ENCODE measurements at places on chromosomes 12 and 14.

GRCh38 chr14:91890291-91890749 is 23.0 kb upstream of the TC2N start:
- no peak for DNase-seq
- H3K27me3 ChIP-seq = no peaks in the 10 kb centered on the region
- H3K36me3 ChIP-seq = no peaks in the 10 kb centered on the region
- no peaks in the 10 kb centered on the region for H3K4me1 ChIP-seq
- H3K27ac ChIP-seq = no peak overlapping the region

DNA sequence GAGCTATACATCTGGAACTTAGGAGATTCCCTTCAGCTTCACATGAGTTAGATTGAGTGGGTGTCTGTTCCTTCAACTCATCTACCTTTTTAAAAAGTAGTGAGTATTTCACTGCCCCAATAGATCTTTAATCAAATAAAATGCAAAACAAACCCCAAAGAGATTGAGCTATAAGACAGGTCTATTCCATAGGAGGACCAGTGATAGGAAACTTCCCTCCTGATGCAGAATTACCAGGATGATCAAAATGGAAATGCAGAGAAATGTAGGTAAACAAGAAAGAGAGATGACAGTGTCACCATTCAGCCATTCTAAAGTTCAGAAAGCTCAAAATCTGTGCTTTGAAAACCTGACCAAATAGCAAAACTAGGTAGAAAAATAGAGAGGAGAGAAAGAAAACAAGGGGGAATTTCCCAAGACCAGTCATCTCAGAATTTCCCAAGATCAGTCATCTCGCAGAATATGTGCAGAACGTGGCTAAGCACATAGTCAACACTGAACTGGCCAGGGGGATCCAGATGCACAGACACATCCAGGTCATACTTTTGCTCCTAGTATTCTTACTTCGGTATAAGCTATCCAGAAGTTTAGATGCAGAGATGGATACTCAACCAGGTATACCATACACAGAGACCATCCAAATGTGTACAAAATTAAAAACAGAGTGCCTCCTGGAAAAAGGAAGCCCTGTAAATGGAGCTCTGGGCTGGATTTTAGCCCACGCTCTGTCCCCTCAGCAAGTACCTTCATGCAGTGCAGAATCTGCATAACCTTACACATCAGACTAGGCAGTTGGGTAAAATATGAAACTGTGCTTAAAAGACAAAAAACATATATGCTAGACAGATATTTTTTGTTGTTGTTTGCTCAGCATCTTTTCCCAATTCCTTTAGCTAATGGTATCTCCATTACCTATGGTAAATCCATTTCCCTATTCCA is 27.4 kb downstream of the SLC41A2 start:
- DNase-seq = no peak
- H3K36me3 ChIP-seq = no peaks in the 10 kb centered on the region
- H3K4me1 ChIP-seq = no peaks in the 10 kb centered on the region
- no peaks in the 10 kb centered on the region for H3K27me3 ChIP-seq

GRCh38 chr12:107495604-107496003 is 190.0 kb upstream of the PWP1 start:
- H3K27me3 ChIP-seq = no peaks in the 10 kb centered on the region
- no peaks in the 10 kb centered on the region for H3K36me3 ChIP-seq
- H3K27ac ChIP-seq = no peak overlapping the region
- no peak overlapping the region for H3K4me3 ChIP-seq

- H3K36me3 ChIP-seq = no peaks in the 10 kb centered on the region
- no peaks in the 10 kb centered on the region for H3K27me3 ChIP-seq
- H3K4me1 ChIP-seq = peaks cover 6% of the 10 kb centered on the region
- H3K4me3 ChIP-seq = no peak overlapping the region
- no peak overlapping the region for H3K27ac ChIP-seq
- DNase-seq = no peak
Observed at GRCh38 chr12:33602515-33602914, 162.9 kb upstream of the SYT10 start.

DNA sequence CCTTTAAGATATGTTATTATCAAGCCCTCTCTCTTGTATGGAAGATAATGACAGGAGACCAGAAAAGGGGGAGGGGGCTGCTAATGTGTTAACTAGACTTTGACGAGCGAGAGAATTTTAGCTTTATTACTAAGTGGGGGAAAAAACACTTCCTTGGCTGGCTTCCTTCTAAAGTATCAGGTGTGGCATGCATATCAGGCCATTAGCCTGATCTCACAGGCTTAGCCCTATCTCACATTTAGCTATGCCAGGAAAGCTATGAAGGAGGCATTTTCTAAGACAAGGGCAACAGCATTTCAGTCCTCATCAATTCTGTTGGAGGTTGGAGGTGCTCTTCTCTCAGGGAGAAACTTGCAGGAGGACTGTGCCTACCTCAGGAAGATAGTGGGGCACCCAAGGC is 9.9 kb downstream of the SSPN start:
- no peaks in the 10 kb centered on the region for H3K4me1 ChIP-seq
- peaks cover 33% of the 10 kb centered on the region for H3K27me3 ChIP-seq
- H3K36me3 ChIP-seq = no peaks in the 10 kb centered on the region
- no peak overlapping the region for H3K27ac ChIP-seq

DNA sequence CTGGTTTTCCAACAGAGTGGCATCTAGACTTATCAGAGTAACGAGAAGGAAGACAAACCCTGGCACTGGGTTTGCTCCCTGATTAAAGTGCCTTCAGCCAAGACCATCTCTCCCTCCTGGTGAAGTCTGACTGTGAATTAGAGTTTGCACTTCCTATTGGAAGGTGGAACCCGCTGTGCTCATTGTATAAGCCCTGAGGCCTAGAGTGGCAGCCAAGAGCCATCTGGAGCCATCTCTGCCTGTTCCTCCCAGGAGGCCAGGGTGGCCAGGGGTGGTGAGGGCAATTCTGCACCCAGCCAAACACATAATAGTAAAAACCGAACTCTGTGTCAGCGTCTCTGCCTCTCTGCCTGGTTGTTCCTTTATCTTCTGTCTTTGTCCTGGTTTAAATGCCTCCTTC is 25.0 kb downstream of the MFAP5 start:
- H3K27me3 ChIP-seq = no peaks in the 10 kb centered on the region
- H3K27ac ChIP-seq = no peak overlapping the region
- H3K4me3 ChIP-seq = no peak overlapping the region
- H3K36me3 ChIP-seq = no peaks in the 10 kb centered on the region

GRCh38 chr14:102226356-102227125 is 78.4 kb downstream of the MOK start:
- no peaks in the 10 kb centered on the region for H3K4me1 ChIP-seq
- H3K36me3 ChIP-seq = peaks cover 2% of the 10 kb centered on the region
- no peaks in the 10 kb centered on the region for H3K27me3 ChIP-seq
- H3K27ac ChIP-seq = peak overlapping the region; percentile 36
- no peak overlapping the region for H3K4me3 ChIP-seq

DNA sequence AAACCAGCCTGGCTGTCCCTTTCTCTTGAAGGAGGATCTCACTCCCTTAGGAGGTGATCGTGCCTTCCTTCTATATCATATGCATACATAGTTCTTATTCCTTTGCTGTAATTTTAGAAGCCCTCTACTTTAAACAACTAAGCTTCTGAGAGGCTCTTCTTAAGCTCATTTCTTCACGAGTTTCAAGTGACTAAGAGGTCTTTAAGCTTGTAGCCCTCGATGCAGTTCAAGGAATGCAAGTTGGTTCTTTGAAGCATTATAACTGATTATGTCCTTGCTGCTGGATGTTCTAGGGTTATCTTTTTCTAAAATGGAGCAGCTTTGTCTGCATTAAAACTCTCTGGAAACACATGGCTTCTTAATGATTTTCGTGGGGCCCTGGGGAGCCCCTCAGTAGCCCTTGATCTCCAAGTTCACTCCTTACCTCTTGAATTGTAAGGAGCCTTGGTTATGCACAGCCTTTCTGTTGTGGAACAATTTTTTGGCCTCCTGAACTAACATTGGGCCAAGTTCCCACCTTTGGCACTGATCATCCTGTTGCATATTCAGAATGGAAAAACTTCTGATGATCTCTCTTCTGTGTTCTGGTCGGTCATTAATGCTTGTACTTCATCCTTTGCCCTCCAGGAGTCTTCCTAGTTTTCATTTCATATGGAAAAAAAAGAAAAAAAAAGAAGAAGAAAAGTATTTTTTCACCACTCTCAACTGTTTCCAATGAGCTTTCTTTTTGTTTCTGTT is 12.6 kb downstream of the RASSF8 start:
- DNase-seq = no peak
- no peaks in the 10 kb centered on the region for H3K36me3 ChIP-seq
- H3K4me3 ChIP-seq = no peak overlapping the region
- H3K4me1 ChIP-seq = peaks cover 21% of the 10 kb centered on the region
- H3K27ac ChIP-seq = peak overlapping the region; percentile 47

DNA sequence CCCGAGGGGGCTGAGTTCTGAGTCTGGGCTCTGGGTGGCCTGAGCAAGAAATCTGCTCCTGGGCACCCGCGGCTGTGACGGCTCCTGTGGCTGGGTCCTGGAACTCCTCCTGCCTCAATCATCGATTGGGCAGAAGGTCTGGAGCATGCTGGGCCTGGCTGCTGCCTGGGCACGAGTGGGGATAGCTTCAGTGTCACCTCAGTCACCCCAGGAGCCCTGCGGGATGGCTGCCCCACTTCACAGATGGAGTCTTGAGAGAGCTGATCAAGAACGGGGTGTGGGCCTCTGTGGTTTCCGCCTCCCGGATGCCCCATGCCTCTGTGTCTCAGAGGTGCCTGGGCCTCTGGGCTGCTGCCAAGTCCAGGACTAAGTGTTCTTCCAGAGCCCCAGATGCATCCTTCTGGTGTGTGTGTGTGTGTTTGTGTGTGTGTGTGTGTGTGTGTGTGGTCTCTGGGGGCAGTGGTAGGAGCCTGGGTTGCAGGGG is 185.6 kb upstream of the C14orf180 start:
- no peaks in the 10 kb centered on the region for H3K4me1 ChIP-seq
- H3K27ac ChIP-seq = no peak overlapping the region
- no peak overlapping the region for H3K4me3 ChIP-seq
- no peaks in the 10 kb centered on the region for H3K27me3 ChIP-seq

GRCh38 chr14:105491366-105491973 is 424 bp downstream of the TEDC1 start:
- peak overlapping the region; percentile 37 for H3K4me3 ChIP-seq
- peak; percentile 32 for DNase-seq
- no peaks in the 10 kb centered on the region for H3K36me3 ChIP-seq
- H3K4me1 ChIP-seq = peaks cover 12% of the 10 kb centered on the region
- H3K27ac ChIP-seq = peak overlapping the region; percentile 11

GRCh38 chr12:75747572-75748021 is 236.2 kb upstream of the KRR1 start:
- no peaks in the 10 kb centered on the region for H3K36me3 ChIP-seq
- peak; percentile 58 for DNase-seq
- no peak overlapping the region for H3K27ac ChIP-seq
- H3K4me3 ChIP-seq = no peak overlapping the region

GRCh38 chr14:68250927-68251768 is 431.6 kb downstream of the RAD51B start:
- no peaks in the 10 kb centered on the region for H3K27me3 ChIP-seq
- no peak overlapping the region for H3K4me3 ChIP-seq
- H3K4me1 ChIP-seq = peaks cover 78% of the 10 kb centered on the region

DNA sequence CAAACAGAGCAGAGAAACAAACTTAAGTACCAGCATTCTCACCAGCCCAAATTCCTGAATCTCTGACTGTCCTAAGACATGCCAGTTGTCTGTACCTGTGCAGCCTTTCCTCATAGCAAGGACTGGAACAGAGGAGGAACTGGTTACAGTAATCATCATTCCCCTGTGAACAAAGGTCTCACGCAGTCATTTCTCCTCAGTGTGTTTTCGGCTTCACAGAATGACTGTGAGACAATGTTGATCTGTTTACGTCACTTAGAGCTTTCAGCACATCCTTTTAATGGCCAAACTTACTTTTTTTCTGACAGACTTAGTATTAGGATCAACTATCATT is 169.0 kb downstream of the FBXL14 start:
- no peak for DNase-seq
- peak overlapping the region; percentile 6 for H3K27ac ChIP-seq
- peaks cover 21% of the 10 kb centered on the region for H3K4me1 ChIP-seq
- no peaks in the 10 kb centered on the region for H3K36me3 ChIP-seq
- no peaks in the 10 kb centered on the region for H3K27me3 ChIP-seq

GRCh38 chr14:34715127-34715863 is 902 bp upstream of the CFL2 start:
- no peak for DNase-seq
- peak overlapping the region; percentile 55 for H3K4me3 ChIP-seq
- H3K36me3 ChIP-seq = peaks cover 9% of the 10 kb centered on the region
- H3K27ac ChIP-seq = no peak overlapping the region
- H3K4me1 ChIP-seq = peaks cover 30% of the 10 kb centered on the region
- H3K27me3 ChIP-seq = no peaks in the 10 kb centered on the region

DNA sequence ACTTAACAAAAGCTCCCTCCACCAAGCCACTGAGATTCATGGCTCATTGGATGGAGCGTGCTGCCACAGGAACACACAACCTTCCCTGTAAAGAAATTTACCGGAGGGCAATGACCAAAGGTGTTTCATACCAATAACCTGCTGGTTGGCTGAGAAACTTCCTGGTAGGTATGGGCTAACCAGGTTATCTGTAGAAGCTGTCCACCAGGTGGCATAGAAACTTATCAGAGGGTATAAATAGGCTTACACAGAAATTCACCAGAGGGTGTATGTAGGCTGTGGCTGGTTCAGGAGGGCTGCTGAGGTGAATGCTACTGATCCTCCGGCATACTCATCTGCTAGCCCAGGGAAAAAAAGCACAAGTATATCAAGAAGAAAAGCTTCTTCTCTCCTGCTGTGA is 27.1 kb upstream of the MTERF2 start:
- H3K27me3 ChIP-seq = no peaks in the 10 kb centered on the region
- H3K36me3 ChIP-seq = no peaks in the 10 kb centered on the region
- H3K4me1 ChIP-seq = peaks cover 11% of the 10 kb centered on the region
- no peak overlapping the region for H3K4me3 ChIP-seq

DNA sequence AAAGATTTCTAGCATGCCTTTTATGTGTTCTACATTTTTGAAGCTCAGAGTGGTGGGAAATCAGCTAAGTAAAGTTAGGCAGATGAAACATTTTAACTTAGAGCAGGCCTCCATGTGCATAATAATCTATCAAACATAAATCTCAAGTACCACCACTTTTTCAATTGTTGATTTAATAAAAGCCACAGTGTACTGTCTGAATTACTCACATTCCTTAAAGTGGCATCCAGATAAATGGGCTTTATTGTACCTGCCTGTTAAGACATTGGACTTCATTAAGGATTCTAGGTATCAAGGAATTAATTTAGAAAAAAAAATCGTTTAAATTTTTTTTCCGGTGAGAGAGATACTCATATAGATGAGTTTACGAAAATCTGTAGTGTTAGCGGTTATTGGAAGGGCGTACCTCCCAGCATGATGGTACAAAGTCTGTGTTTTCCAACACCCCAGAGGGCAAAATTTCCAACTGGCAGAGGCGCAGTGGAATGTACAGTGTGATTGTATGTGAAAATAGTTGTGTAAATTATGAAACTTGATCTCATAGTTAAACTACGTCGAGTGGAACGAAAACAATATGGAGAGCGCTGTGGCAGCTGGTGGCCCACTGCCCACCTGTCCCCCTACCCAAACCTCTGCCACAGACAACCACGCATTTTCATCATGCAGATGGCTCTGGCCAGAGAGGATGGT is 25.0 kb downstream of the ELK3 start:
- no peak overlapping the region for H3K27ac ChIP-seq
- peaks cover 13% of the 10 kb centered on the region for H3K4me1 ChIP-seq

GRCh38 chr14:68451696-68452373 is 341.0 kb downstream of the ZFP36L1 start:
- no peak overlapping the region for H3K4me3 ChIP-seq
- H3K27me3 ChIP-seq = no peaks in the 10 kb centered on the region
- no peaks in the 10 kb centered on the region for H3K36me3 ChIP-seq

Measured in cardiac muscle cell (in vitro differentiated cells and primary cell).